T-helper 1 cell (primary cell): ENCODE measurements at places on chromosomes 16 and 17.

- no peak for DNase-seq
Measured at GRCh38 chr17:66523378-66524200, 221.2 kb downstream of the PRKCA start.

DNA sequence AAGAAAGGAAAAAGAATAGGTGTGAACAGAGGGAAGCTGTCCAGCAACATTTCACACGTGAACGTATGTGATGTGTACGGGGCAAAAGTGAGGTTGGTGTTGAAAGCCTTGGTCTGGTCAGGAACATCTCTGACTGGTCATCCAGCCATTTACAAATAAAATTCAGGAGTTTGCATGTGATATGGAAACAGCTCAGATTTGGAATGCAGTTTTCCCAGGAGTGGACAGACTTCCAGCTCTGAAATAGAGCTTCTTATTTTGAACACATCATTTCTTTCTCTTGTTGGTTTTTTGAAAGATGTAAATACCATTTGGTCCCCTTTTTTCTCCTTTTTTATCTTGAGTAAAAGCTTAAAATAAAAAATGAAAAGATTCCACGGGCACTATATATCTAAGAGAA is 566.2 kb upstream of the ZFHX3 start:
- DNase-seq = no peak

DNA sequence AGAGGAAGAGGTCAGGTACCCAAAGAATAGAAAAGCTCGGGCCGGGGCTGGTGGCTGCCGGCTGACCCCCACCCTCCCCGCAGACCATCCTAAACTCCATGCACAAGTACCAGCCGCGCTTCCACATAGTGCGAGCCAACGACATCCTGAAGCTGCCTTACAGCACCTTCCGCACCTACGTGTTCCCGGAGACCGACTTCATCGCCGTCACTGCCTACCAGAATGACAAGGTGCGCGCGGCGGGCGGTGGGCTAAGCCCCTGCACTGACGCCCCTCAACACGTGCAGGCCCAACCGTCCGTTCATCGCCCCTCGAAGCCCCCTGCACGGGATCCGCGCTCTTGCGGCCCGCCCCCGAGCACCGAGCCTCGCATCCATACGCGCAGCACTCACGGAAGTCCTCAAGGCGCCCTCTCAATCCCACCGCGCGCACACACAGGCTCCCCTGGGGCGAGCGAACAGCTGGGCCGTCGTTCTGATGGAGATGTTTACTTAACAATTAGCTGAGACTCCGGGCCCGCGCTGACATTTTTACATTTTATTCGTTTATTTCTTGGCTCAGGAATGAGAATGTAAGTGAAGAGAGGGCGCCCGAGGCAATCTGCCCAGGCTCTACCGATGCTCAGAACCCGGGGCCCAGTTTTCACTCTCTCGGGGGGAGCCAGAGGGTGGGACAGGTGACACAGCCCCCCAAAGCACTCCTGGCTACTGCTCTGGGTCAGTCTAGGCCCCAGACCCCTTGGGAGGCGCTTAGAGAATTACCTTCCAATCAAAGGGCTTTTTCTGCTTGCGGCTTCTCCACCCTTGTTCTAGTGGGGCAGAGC is 3.5 kb downstream of the TBX2 start:
- no peak for DNase-seq

- no peak for DNase-seq
Measured at GRCh38 chr16:73019457-73020362, 28.2 kb downstream of the ZFHX3 start.

GRCh38 chr16:55264949-55265348 is 59.1 kb upstream of the IRX6 start:
- DNase-seq = no peak
